ENCODE measurements at places on chromosomes 12 and 14.

DNA sequence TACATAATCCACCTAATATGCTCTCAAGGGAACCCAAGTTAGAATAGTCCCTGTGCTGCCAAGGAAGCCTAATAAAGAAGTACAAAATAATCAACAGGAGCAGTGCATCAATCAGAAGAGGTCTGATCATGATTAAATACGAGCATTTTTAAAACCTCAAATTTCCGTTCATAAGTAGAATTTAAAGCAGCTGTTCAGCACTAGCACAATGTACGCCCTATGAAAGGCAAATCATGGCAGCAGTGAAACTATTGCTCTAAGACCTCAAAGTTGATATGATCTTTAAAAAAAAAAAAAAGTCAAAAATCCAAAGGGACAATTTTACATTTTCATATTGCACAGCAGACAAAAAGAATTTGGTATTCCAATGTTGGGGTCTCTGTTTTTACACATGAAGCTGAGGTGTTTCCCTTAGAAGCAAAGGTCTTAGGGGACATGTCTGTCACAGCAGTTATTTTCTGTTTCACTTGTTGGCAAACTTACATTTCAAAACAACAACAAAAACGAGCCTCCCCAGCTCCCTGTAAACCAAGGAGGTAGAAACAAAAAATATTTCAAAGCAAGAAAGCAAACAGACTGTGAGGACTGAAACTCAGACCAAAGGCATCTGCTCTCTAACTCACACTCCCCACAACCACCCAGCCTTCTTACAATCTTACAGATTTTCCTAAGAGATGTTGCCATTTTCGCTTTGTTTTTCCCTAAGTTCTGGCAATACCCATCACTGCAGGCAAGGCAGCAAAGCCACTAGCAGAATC, 28.2 kb downstream of the SOX5 start:
- DNase-seq = no peak

- DNase-seq = peak; percentile 45
Observed at GRCh38 chr12:46364777-46365580, 7.6 kb downstream of the SLC38A2 start.

DNA sequence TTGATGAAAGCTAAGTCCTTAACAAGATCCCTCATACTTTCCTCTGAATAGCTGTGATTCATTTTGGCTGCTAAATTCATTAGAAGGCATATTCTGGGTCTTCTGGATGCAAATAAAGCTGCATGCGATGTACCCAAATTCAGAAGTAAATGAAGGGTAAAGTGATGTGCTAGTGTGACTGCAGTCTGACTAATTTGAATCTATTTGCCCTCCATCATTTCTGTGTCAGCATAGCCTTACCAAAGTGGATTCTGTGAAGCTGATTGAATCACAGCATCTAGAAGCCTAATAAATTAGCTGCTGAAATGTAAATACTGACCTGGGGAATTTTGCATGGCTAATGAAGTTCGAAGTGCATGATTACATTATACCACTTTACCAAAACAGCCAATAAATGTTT, 162.2 kb downstream of the TPH2 start:
- no peak for DNase-seq

GRCh38 chr12:47750229-47750798, 8.4 kb downstream of the RAPGEF3 start:
- no peak for DNase-seq

- no peak for DNase-seq
Observed at GRCh38 chr12:18387706-18388105, 126.4 kb downstream of the PIK3C2G start.

DNA sequence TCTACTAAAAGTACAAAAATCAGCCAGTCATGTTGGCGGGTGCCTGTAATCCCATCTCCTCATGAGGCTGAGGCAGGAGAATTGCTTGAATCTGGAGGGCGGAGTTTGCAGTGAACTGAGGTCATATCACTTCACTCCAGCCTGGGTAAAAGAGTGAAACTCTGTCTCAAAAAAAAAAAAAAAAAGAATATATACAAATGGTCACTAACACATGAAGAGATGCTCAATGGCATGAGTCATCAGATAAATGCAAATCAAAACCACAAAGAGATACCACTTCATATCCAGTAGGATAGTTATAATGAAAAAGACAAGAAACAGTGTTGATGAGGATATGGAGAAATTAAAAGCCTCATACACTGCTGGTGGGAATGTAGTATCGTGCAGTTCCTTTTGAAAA, 33.6 kb upstream of the METAP2 start:
- no peak for DNase-seq

GRCh38 chr12:127286281-127286680, 980.7 kb upstream of the TMEM132C start:
- no peak for DNase-seq

All from activated naive CD4-positive, alpha-beta T cell treated with anti-CD3 and anti-CD28 coated beads for 36 hours (primary cell).